ENCODE measurements at places on chromosomes 2 and 18. TPM values are rescaled to one million over a fixed set of nuclear protein-coding genes. Genes with fewer than 3 reads are reported as not detected.

DNA sequence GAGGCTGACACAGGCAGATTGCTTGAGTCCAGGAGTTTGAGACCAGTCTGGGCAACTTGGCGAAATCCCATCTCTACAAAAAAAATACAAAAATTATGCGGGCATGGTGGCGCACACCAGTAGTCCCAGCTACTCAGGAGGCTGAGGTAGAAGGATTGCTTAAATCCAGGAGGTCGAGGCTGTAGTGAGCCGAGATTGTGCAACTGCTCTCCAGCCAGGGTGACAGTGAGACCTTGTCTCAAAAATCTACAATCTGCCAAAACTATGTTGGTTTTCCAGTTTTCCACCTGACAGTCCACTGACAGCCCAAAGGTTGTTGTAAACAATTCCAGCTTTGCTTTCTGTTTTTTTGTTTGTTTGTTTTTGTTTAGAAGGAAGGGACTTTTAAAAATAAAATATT lies 51.3 kb downstream of the KCMF1 start:
- DNase-seq = no peak

- DNase-seq = no peak
These were observed 34.8 kb upstream of the SP5 start for GRCh38 chr2:170680172-170680941.

- no peak for DNase-seq
These were observed 28.0 kb downstream of the STEAP3 start for GRCh38 chr2:119251652-119252051.

GRCh38 chr2:73386342-73386868 lies 769 bp downstream of the ALMS1 start:
- no peak for DNase-seq

Gene RSAD2
- polyA plus RNA-seq = 2.7 TPM

Gene UNC50
- polyA plus RNA-seq = 48.5 TPM

Data from psoas muscle (tissue), 8 donors.